ENCODE measurements at places on chromosomes 7 and 10.

- DNase-seq: no peak
Observed at GRCh38 chr7:123673752-123674398, 18.2 kb downstream of the LMOD2 start.

GRCh38 chr7:54978364-54979116, 40.3 kb upstream of the EGFR start:
- DNase-seq: no peak

DNA sequence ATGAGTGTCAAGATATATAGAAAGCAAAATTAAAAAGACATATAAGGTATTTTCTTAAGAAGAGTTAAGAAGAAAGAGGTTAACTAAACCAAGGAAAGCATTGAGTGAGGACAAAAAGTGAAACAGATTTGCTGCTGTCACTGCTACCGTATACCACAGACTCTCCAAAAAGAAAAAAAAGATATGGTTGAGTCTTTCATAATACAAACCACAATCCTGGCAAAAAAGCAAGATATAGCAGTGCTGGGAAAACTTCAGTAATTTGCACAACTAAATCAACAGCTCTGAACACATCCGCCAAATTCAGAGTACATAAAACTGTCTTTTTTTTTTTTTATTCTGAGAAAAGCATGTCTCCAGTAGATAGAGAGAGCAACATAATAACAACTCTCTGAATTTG, 114.7 kb downstream of the ETV1 start:
- DNase-seq: no peak

DNA sequence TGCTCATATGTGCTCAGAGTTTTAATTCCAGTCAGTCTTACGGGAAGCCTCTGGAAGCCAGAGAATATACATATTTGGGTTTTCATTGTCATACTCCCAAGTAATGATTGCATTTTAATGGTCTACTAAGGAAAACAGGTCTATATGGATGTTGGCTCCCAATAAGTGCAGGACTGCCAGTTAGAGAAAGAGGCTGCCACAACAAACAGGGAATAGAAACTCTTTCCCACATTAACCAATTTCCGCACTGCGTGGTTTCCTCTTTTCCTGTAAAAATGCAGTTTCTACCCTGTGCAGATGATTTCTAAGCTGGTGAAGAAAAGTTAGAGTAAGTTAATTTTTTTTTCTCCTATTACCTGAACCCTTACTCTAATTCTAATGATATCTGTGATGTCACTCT, 78.2 kb downstream of the CCSER2 start:
- no peak for DNase-seq

DNA sequence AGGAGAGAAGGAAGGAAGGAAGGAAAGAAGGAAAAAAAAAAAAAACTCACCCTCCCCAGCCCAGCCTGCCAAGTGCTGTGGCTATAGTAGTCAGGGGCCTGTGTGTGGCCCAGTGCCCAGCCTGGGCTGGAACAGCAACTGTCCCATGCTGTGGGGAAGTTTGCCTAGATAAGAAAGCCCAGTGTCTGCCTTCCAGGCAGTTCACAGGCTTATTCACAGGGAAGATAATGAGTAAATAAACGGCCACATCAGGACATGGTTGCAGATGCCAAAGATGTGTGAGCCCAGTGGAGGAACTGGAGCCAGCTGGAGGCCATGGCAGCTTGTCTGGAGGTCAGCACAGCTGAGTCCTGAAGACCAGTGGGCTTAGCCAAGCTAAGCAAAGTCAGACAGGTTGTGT, 132.4 kb upstream of the FOXK1 start:
- no peak for DNase-seq

DNA sequence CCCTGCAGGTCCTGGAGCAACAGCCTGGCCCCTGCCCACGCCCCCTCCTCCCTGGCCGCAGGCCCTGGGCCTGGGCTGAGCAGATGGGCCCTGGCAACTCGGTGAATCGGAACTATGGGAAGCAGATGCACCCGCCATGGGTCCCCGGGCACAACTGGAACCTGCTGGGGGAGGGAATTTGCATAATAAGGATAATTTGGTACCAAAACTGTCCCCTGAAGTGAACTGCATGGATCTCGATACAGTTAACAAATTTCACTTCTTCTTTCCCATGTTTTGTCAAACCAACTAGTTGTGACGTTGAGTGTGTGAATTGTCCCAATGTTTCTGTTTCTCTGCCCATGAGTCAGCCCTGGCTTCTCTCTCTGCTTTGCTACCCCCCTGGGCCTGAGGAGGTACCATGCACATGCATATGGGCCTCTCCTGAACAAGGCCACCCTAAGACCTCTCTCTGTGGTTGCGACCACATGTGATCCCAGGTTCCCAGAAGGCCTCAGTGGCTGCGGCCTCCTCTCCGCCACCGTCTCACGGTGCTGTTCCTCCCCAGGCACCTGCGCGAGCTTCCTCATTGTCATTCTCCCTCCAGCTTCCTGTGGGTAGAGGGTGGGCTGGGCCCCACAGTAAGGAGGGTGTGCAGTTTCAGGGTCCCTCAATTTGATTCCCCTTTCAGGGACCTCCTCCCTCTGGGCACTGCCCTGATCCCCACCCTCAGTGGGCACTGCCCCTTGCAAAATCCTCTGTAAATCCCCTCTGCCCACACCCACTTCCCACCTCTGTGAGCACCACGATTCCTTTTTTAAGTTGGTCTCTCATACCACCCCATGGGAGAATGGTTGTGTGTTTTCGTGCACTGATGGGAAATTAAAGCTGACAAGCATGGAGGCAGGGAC, 40.0 kb downstream of the FIGNL1 start:
- no peak for DNase-seq

- DNase-seq: no peak
Observed at GRCh38 chr10:12701696-12702095, 299.8 kb downstream of the CCDC3 start.

DNA sequence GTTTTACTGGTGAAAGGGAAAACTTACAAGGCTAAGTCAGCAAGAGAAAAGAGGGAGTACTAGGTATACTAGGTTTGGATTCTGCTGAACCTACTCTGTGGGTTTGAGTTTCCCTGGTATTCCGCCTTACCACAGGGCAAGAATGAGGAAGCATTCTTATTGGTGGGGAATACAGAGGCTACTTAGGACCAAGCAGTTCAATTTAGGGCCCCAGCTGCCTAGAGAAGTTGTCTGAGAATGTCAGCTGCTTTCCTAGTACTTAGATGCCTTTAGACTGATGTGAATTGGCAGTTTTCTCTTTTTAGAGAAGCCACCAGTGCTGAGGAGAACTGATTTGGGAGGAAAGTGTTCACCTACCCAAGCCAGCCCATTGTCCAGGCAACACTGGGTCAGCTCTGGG, 409.0 kb upstream of the LRGUK start:
- DNase-seq: no peak

- peak; percentile 14 for DNase-seq
Observed at GRCh38 chr7:2527505-2528467, 8.2 kb downstream of the LFNG start.

DNA sequence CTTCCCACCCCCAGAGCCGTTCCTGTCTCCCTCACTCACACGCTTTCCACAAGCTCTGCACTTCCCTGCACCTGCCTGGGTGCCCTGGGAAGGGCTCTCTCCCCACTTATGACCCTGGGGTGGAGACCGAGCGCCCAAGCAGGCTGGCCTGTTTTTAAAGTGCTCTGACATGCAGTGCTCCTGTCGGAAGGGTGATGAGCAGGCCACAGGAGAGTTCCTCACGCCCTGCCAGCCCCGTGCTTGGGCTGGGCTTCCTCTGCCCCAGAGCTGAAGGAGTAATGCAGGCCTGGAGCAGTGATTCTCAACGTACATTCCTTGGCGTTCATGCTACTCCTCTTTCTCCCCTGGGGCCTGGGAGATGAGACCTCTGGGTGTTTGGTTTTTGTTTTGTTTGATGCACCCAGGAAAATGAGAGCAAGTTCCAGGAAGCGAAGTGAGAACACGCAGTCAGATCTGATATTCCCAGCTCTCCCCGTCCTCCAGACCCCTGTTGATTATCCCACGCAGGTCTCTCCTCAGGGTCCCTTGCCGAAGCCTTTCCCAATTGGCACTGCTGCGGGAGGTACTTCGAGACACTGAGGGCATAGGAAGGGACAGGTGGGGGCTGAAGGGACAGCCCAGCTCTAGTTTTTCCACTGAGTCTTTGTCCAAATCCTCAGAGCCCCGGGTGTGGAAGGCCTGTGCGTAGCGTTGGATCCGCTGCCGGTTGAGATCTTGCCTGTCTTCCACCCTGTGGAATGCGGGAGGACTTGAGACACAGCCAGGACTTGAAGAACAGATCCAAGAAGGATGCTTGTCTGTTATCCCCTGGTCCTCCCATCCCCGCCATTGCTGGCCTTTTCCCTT, 14.1 kb downstream of the TRPV6 start:
- DNase-seq: no peak

- DNase-seq: no peak
Observed at GRCh38 chr10:114029655-114030054, 14.0 kb upstream of the ADRB1 start.

- no peak for DNase-seq
Observed at GRCh38 chr10:129055225-129055624, 411.8 kb upstream of the MGMT start.

- DNase-seq: no peak
Observed at GRCh38 chr10:5645375-5645774, 21.0 kb downstream of the ASB13 start.

DNA sequence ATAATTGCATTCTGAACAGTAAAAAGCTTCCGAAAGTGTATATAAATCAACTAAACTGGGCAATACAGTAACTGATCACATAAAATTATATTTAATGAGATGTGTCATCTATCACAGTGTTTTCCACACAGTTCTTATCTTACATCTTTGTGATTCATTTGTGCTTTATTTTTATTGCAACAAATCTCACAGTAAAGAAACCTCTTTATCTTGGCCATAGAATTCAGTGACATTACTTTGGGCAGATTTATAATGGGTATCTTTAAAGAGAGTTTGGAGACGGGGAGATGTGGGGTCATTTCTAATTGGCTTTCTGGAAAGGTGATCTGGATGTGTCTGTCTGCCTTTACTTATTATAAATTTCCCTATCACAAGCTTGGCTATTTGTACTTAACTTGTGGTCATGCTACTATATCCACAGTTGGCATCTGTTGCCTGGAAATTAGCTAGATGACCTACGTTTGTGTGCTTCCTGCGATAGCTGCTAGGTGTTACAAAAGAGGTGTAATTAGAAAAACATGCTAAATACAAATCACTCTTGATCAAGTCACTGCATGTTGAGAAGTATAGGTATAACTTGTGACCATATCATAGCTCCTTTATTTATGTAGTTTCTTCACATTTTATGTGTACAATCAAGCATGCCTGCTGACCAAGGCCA, 123.8 kb downstream of the ARID5B start:
- DNase-seq: no peak

DNA sequence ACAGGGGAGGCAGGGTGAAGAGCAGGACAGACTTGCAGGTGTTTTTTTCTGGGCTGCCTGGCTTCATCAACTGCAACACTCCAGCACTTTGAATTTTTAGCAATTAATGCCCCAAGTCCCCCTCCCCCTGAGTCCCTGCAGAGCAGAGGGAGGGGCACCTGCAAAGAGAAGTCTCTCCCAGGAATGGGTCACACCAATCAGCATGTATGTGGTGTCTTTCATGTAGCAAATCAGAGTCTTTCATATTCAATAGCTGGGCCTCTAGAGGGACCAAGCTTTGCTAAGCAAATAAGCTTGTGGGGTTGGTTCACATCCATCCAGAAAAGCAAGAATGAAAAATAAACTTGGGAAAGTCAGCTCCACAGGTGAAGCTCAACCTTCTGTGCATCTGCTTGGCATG, 90.7 kb downstream of the PARP12 start:
- DNase-seq: no peak

GRCh38 chr7:158355456-158356065, 232.1 kb downstream of the PTPRN2 start:
- no peak for DNase-seq

- no peak for DNase-seq
Observed at GRCh38 chr10:120451968-120452367, 5.1 kb upstream of the PLPP4 start.

DNA sequence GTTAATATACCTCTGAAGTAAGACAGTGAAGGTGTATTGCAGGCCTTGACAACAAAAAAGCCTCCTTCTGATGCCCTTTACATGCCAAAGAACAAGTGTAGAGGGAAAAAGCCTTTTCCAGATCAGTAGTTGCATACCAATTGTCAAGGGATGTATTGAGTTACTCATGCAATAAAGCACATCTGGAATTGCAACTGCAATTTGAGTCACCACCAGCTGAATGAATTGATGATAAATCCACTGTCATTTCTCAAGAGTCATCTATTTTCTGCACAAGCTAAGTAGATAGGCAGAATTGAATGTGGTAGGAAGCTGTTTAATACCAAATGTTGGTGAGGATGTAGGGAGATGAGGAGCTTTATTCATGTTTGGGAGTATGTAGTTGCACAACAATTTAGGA, 325.9 kb upstream of the SMIM30 start:
- no peak for DNase-seq

DNA sequence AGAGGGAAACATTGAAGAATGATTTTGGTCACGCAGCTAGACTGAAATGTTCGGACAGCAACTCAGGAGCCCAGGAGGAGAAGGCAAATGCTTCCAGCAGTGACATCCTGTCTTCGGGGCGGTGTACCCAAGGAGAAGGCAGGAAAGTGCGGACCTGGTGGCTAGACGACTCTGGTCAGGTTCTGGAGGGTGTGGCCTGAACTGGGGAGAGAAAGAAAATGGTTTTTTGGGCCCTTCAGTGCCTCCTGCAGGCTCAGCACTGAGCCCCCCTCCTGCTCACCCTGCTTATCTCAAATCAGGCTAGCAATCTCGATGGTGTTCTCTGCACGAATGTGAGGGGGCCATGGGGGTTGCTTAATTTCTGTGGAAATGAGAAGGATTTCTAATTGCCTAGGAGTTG, 26.7 kb upstream of the TARP start:
- DNase-seq: no peak

GRCh38 chr7:122082670-122083069, 61.4 kb downstream of the AASS start:
- no peak for DNase-seq

GRCh38 chr7:105020926-105021325, 6.9 kb downstream of the KMT2E start:
- DNase-seq: no peak

DNA sequence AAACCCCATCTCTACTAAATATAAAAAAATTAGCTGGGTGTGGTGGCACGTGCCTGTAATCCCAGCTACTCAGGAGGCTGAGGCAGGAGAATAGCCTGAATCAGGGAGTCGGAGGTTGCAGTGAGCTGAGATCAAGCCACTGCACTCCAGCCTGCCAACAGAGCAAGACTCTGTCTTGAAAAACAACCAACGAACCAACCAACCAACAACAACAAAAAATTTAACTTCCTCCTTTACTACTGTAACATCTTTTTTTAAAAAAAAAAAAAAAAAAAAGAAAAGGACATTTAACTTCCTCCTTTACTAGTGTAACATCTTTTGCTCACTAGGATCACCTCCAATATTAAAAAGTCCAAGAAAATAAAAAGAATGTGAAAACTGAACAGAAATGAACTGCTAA, 92.3 kb upstream of the TMEM168 start:
- DNase-seq: no peak

- no peak for DNase-seq
Observed at GRCh38 chr7:73451780-73452398, 18.3 kb downstream of the FZD9 start.

- no peak for DNase-seq
Observed at GRCh38 chr10:78688901-78689583, 379.7 kb upstream of the ZMIZ1 start.
